ENCODE measurements at places on chromosomes 16 and 17.
A peak's percentile ranks its signal among the peaks of the same experiment; 100 is the strongest.

DNA sequence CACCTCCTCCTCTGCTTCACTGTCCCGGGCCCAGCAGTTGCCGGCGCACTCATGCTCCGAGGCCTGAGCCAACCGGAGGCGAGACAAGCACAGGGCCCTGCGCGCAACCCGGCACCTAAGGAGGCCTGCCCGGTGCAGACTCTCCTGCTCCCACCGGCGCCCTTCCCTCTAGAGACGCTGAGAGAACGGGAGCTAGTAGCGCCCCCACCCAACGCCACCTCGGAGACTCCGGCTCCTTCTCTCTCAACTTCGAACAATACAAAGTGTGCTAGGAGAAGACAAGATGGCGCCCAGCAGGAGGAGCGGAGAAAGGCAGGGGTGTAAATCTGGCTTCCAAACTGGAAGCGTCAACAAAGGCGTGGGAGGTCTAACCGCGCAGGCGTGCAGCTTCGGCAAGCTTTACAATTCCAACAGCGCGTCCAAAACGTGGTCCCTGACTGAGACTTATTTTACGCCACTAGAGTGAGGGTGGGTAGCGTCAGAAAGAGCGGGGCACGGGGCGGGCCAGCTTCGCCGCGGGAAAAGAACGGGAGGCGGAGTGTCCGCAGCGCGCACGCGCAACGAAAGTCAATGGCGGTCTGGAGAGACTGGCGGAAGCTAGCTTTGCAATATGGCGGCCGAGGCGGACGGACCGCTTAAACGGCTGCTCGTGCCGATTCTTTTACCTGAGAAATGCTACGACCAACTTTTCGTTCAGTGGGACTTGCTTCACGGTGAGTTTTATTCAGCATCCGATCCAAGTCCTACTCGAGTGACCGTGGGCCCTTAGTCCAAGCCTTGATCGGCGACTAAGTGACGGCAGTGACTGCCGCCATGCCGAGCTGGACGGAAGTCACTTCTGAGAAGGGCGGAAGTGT is at the start of gene MPDU1:
MPDU1 (plus strand) TSS at position 600 of the 857 bp plus-strand sequence; CDS start at position 611, 11 bp downstream.
- DNase-seq, result peak; percentile 98

GRCh38 chr17:66354472-66354871 is 52.1 kb downstream of the PRKCA start:
- no peak for DNase-seq

DNA sequence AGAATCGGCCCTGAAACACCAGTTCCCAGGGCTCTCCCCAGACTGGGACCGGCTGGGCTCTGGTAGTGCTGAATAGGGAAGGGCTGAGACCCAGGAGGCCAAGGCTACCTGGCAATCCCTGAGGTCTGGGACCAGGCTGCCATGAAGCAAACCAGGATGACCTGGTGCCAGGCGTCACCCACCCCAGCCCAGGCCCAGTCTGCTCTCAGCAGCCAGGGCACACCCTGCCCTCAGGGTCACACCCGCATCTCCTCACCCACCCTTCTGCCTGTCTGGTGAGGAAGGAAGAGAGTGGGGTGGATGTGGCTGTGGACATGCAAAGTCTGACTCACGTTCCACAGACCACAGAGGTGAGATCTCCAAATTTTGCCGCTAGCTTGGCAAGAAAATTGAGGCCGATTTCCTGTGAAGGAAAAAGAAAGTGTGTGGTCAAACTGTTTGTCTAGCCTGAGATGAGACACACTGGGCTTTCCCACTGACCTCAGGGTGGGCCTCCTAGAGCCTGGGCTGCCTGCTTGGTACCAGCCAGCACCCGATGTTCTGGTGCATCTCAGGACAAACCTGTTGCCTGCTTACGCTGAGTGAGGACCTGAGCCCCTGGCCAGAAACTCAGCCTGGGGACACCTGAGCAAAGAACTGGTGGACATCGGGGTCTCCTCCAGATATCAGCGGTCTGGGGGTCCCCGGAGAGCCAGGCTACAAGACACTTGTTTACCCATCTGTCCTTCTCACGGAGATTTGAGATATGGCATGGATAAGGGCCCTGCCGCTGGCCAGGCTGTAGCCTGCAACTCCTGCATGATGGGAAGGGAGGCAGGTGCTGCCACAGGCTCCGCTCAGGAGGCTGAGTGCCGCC is 6.3 kb upstream of the RAB37 start:
- DNase-seq, result no peak

GRCh38 chr17:65711671-65712276 is 150.3 kb upstream of the AXIN2 start:
- no peak for DNase-seq

DNA sequence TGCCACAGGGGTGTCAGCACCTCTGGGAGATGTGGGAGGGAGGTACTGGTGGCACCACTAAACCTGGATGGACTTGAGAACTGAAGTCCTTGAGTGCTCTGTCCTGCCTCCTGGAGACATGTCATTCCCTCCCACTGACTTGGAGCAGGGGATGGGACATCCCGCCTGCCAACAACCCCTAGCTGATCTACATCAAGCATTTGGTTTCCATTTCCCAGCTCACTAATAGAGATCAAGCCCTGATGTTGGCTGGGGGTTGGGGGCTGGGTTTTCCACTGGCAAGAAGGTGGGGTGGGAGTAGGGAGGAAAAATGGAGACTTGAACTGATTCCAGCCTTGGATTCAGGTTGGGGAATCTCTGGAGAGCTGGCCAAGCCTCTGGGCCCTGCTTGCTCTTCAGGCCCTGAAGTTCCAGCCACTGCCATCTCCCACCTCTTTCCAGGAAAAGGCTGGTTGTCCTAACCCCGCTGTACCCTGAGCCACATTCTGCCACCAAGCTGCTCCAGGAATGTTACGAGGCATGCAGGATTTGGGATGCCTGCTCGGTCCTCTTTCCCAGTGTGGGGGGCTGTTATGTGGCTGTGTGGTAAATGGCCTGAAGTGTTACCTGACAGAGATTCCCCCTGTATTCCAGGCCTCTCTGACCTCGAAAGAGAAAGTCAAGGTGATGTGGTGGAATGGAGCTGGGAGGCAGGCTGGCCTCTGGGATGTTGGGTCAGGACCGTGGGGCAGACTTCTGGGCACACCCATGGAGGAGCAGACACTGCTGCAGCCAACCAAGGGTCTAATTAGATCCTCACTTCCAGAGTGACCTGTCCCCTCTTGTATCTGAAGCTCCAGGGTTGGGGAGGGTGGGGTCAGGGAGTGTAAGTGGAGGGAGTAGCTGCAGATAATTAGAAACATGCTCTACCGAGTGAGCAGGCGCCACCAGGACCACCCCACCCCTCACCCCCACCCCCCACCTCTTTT is 16.7 kb downstream of the IGFBP4 start:
- no peak for DNase-seq

- no peak for DNase-seq
Measured at GRCh38 chr17:73582359-73582758, 61.9 kb downstream of the SDK2 start.

GRCh38 chr17:50682938-50683337 is 24.8 kb downstream of the ANKRD40 start:
- DNase-seq, result no peak

DNA sequence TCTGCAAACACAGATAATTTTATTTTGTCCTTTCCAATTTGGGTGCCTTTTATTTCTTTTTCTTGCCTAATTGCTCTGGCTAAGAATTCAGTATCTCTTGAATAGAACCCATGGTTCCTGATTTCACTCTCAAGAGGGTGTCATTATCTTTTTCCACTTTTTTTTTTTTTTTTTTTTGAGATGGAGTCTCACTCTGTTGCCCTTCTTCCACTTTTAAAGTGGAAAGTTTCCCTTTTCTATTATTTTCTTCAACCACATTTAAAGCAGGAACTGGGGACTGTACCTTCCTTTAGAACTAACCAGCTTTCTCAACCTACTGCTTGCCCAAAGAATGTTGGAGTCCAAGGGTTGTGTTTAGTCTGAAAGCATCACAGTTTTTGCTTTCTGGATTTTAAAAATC is 31.1 kb downstream of the SLFN11 start:
- DNase-seq, result no peak

DNA sequence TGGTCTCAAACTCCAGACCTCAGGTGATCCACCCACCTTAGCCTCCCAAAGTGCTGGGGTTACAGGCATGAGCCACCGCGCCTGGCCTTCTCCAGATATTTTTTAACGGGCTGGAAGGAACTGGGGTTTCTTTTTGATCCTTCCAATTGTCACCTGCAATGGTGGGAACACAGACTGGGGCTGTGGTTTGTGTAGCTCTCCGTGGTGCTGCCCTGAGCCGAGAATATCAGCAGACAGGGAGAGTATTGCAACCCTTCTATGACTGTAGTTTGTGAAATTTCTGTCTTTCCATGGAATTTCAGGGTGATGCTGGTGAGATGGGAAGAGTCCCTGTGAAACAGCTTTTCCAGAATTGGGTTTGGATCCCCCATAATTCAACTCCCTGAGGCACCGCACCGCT is 263.5 kb downstream of the ENGASE start:
- peak; percentile 8 for DNase-seq

DNA sequence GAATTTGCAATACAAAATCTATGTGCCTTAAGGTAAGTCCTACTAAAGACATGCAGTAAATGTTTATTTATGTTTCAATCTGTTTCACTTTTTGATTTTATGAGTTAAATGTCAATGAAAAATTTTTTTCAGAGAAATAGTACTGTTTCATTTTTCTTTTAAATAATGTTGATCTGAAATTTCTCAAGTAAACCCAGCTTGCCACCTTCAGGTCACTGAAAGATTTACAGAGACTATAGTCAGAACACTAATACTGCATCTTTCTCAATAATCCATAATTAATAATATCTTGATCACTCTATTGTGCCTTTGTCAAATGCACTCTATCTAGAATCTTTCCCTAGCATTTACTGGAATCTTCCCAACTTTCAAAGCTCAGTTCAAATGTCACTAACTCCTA is 6.5 kb upstream of the DHX40 start:
- no peak for DNase-seq

Data from ELF-1 (cell line).